ENCODE measurements at places on chromosomes 4 and X.

DNA sequence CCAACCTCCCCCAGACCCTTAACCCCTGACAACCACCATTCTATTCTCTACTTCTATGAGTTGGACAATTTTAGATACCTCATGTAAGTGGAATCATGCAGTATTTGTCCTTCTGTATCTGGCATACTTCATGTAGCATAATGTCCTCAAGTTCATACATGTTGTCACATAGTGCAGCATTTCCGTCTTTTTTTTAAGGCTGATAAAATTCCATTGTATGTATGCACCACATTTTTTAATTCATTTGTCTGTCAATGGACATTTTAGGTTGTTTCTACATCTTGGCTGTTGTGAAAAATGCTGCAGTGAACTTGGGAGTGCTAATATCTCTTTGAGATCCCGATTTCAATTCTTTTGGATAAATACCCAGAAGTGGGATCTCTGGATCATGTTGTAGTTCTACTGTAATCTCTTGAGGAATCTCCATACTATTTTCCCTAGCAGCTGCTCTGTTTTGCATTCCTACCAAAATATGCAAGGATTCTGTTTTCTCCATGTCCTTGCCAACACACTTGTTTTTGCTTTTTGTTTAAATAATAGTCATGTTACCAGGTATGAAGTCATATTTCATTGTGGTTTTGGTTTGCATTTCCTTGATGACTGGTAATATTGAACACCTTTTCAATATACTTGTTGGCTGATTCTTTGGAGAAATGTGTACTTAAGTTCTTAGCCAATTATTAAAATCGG is 48.8 kb upstream of the ADAD1 start:
- no peaks in the 10 kb centered on the region for H3K27me3 ChIP-seq
- H3K4me1 ChIP-seq, result no peaks in the 10 kb centered on the region
- no peak overlapping the region for H3K4me3 ChIP-seq
- DNase-seq, result no peak
- peaks cover 26% of the 10 kb centered on the region for H3K36me3 ChIP-seq
- no peak overlapping the region for H3K27ac ChIP-seq

- no peak overlapping the region for H3K4me3 ChIP-seq
- no peaks in the 10 kb centered on the region for H3K4me1 ChIP-seq
- no peak for DNase-seq
- no peak overlapping the region for H3K27ac ChIP-seq
- no peaks in the 10 kb centered on the region for H3K36me3 ChIP-seq
- H3K27me3 ChIP-seq, result no peaks in the 10 kb centered on the region
These were observed 12.3 kb upstream of the REPS2 start for GRCh38 chrX:16934185-16934584.

DNA sequence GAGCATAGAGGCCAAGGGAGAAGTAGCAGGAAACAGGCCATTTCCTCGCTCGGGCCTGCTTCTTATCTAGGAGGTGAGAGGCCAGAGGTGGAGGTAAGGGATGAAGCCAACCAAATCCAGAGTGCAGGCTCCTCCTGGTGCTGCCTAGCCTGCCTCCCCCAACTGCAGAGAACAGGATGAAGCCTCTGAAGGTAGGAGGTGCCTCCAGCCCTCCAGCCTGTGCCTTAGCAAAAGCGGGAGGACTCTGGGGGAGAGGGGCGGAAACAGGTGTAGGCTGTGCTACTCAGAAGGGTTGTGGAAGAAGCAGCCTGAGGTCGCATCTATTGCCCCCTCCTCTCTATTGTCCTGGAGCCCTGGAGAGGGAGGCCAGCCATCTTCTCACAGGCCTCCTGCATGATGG is 2.9 kb upstream of the MTM1 start:
- no peak for DNase-seq
- no peak overlapping the region for H3K4me3 ChIP-seq
- H3K36me3 ChIP-seq, result no peaks in the 10 kb centered on the region
- H3K4me1 ChIP-seq, result no peaks in the 10 kb centered on the region

DNA sequence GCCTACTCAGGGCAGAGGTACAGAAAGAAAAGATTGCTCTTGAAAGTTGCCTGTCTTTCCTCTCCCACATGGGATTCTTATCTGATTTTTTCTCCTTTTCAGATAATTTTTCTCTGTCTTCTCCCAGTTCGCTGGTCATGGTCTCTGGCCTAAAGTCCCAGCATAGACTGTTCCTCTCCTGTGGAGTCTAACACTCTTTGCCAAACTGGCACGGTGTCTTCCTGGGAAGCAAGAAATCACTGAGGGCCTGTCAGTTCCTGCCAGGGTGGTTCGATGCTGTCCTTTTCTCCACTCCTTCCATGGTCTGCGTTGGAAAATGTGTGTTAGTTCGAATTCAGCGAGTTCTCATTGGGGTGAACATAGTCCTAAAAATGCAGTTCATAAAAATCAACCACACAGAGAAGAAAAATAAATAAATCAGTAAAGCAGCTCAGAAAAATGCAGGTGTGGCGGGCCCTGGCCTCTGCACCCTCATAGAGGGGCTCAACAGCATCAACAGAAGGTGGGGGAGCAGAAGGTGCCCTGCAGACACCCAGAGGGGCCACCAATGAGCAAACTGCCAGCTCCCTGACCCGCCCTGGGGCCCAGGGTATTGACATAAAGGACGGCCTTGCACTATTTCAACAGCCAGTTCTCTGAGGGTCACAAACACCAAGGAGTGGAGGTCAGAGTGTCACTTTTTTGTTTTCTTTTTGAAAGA is 2.1 kb downstream of the RGN start:
- H3K27ac ChIP-seq, result peak overlapping the region; percentile 3
- no peak for DNase-seq
- H3K36me3 ChIP-seq, result no peaks in the 10 kb centered on the region

- H3K27ac ChIP-seq, result no peak overlapping the region
- H3K36me3 ChIP-seq, result no peaks in the 10 kb centered on the region
- no peak for DNase-seq
- H3K27me3 ChIP-seq, result no peaks in the 10 kb centered on the region
These were observed 18.8 kb downstream of the SPACA5 start for GRCh38 chrX:48025561-48025960.

DNA sequence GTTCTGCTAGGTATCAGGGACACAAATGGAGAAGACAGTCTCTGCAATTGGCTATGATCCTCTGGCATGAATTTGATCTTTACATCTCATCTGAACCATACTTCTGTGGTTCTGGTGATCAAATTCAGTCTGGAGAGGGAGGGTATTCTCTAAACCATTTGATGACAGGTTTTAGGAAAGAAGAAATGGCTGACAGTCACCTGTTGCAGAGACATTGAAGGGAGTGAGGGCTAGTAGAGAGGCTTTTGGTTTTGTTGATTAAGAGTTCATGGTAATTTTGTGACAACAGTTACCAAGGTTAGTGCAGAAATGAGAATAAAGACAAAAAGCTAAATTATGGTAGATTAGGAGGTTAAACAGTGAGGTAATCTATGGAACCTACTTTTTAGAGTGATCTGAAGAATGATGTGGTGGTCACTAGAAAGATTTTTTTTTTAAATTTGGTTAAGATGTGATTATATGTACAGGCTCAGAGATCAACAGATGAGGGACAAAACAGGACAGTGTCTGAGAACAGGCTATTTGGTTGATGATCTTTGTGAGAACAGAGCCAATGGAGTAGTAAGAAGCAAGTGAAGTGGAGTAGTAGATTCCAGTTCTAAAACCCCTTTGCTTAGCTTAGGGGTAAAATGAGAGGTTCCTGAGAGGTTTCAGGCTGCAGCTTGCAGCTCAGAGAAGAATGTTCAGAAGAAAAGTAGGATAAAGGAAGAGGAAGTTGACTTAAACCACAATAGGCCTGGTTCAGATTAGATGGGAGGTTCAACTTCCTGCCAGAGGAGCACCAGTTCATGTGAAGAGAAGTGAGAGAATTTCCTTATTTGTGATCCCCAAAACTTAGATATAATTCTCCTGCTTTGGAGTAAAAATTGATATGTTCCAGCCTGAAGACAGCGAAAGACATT is 34.7 kb downstream of the VSIG4 start:
- H3K27ac ChIP-seq, result no peak overlapping the region
- H3K27me3 ChIP-seq, result no peaks in the 10 kb centered on the region
- H3K4me3 ChIP-seq, result no peak overlapping the region
- no peaks in the 10 kb centered on the region for H3K36me3 ChIP-seq
- no peaks in the 10 kb centered on the region for H3K4me1 ChIP-seq

- no peak overlapping the region for H3K4me3 ChIP-seq
- no peaks in the 10 kb centered on the region for H3K4me1 ChIP-seq
- no peaks in the 10 kb centered on the region for H3K36me3 ChIP-seq
- no peak overlapping the region for H3K27ac ChIP-seq
These were observed 111.0 kb downstream of the CHRDL1 start for GRCh38 chrX:110684653-110685052.

- no peaks in the 10 kb centered on the region for H3K27me3 ChIP-seq
- H3K4me1 ChIP-seq, result no peaks in the 10 kb centered on the region
- DNase-seq, result no peak
These were observed 6.8 kb downstream of the TXK start for GRCh38 chr4:48127231-48127630.

DNA sequence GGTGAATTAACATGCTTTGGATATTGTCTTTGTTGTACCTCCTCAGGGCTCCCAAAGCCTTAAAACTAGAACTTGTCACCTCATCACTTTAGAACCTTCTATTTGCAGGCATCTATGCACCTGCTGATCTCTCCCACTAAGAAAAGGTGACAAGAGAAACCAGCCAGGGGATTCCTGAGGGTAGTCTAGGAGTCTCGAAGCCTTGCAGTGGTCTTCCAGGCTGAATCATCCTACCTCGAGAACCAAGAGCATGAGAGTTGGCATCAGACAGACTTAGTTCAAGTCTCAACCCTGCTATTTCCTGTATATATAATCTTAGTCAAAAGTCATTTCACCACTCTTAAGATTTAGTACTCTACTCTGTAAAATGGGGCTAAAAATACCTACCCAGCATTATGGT is 29.6 kb downstream of the RTL5 start:
- no peaks in the 10 kb centered on the region for H3K27me3 ChIP-seq
- no peaks in the 10 kb centered on the region for H3K4me1 ChIP-seq
- no peak overlapping the region for H3K27ac ChIP-seq
- H3K4me3 ChIP-seq, result no peak overlapping the region

GRCh38 chrX:153825042-153825441 is 5.3 kb downstream of the PDZD4 start:
- no peaks in the 10 kb centered on the region for H3K4me1 ChIP-seq
- H3K27ac ChIP-seq, result no peak overlapping the region
- no peaks in the 10 kb centered on the region for H3K27me3 ChIP-seq
- DNase-seq, result no peak
- no peak overlapping the region for H3K4me3 ChIP-seq

- no peaks in the 10 kb centered on the region for H3K4me1 ChIP-seq
- no peak overlapping the region for H3K4me3 ChIP-seq
These were observed 260.6 kb downstream of the NKX6-1 start for GRCh38 chr4:84238247-84239090.

- no peaks in the 10 kb centered on the region for H3K36me3 ChIP-seq
- no peak overlapping the region for H3K27ac ChIP-seq
- no peak for DNase-seq
- no peaks in the 10 kb centered on the region for H3K4me1 ChIP-seq
- H3K4me3 ChIP-seq, result no peak overlapping the region
- H3K27me3 ChIP-seq, result no peaks in the 10 kb centered on the region
These were observed 174.0 kb upstream of the MXRA5 start for GRCh38 chrX:3520458-3520857.

GRCh38 chrX:135489542-135489941 is 30.9 kb upstream of the INTS6L start:
- no peak for DNase-seq
- no peak overlapping the region for H3K4me3 ChIP-seq
- no peaks in the 10 kb centered on the region for H3K4me1 ChIP-seq
- no peak overlapping the region for H3K27ac ChIP-seq
- H3K36me3 ChIP-seq, result no peaks in the 10 kb centered on the region
- H3K27me3 ChIP-seq, result no peaks in the 10 kb centered on the region

- H3K27me3 ChIP-seq, result no peaks in the 10 kb centered on the region
- DNase-seq, result no peak
- H3K4me1 ChIP-seq, result no peaks in the 10 kb centered on the region
- H3K4me3 ChIP-seq, result no peak overlapping the region
- H3K36me3 ChIP-seq, result no peaks in the 10 kb centered on the region
These were observed 21.7 kb downstream of the CLOCK start for GRCh38 chr4:55524844-55525571.

DNA sequence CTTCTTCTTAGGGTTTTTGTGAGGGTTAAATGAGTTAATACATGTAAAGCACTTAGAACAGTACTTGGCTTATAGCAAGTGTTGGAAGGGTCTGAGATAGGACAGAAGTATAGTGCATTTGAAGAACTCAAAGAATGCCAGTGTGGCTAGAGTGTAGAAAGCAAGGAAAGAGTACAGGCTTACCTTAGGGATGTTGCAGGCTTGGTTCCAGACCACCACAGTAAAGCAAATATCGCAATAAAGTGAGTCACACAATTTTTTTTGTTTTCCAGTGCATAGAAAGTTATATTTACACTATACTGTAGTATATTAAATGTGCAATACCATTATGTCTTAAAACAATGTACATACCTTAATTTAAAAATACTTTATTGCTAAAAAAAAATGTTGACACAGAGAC is 41.3 kb downstream of the KIF4A start:
- no peak overlapping the region for H3K4me3 ChIP-seq
- no peaks in the 10 kb centered on the region for H3K27me3 ChIP-seq
- no peak overlapping the region for H3K27ac ChIP-seq
- H3K4me1 ChIP-seq, result no peaks in the 10 kb centered on the region
- H3K36me3 ChIP-seq, result no peaks in the 10 kb centered on the region
- DNase-seq, result no peak

GRCh38 chrX:46178763-46179162 is 366.5 kb downstream of the ZNF674 start:
- no peak overlapping the region for H3K4me3 ChIP-seq
- no peaks in the 10 kb centered on the region for H3K4me1 ChIP-seq
- no peaks in the 10 kb centered on the region for H3K27me3 ChIP-seq
- H3K36me3 ChIP-seq, result no peaks in the 10 kb centered on the region

GRCh38 chr4:173699841-173700475 is 169.9 kb upstream of the HAND2 start:
- no peak overlapping the region for H3K4me3 ChIP-seq
- H3K36me3 ChIP-seq, result no peaks in the 10 kb centered on the region
- peaks cover 2% of the 10 kb centered on the region for H3K4me1 ChIP-seq
- H3K27ac ChIP-seq, result no peak overlapping the region
- no peak for DNase-seq

GRCh38 chr4:174281901-174282300 is 1.6 kb downstream of the FBXO8 start:
- H3K27ac ChIP-seq, result no peak overlapping the region
- no peaks in the 10 kb centered on the region for H3K36me3 ChIP-seq
- peak overlapping the region; percentile 96 for H3K4me3 ChIP-seq
- H3K4me1 ChIP-seq, result no peaks in the 10 kb centered on the region
- no peaks in the 10 kb centered on the region for H3K27me3 ChIP-seq

Data from ascending aorta (tissue), 2 donors.